Activated T-helper 2 cell treated with anti-CD3 and anti-CD28 coated beads, Interferon-gamma antibody, Interleukin-2, Interleukin-4, amounts not matched to agents 10 μg/mL and 5 μg/mL and 100 μg/mL, durations not matched to agents 14 hours and 24 hours and 36 hours (primary cell): ENCODE measurements at places on chromosomes 5 and 9. TPM values are rescaled to one million over a fixed set of nuclear protein-coding genes. Genes with fewer than 3 reads are reported as not detected.
A peak's percentile ranks its signal among the peaks of the same experiment; 100 is the strongest.

GRCh38 chr9:81682797-81683196 is 6.5 kb downstream of the TLE1 start:
- H3K36me3 ChIP-seq = no peaks in the 10 kb centered on the region
- H3K27me3 ChIP-seq = peaks cover 16% of the 10 kb centered on the region
- no peak for DNase-seq
- no peak overlapping the region for H3K4me3 ChIP-seq
- H3K4me1 ChIP-seq = peaks cover 7% of the 10 kb centered on the region

- no peak for DNase-seq
- H3K27me3 ChIP-seq = peaks cover 15% of the 10 kb centered on the region
- no peak overlapping the region for H3K27ac ChIP-seq
- no peaks in the 10 kb centered on the region for H3K4me1 ChIP-seq
Observed at GRCh38 chr9:134642385-134643181, 980 bp downstream of the COL5A1 start.

Gene TAF11L2
- not detected in 2 replicates for total RNA-seq

Gene MYMK
- not detected in 2 replicates for total RNA-seq

DNA sequence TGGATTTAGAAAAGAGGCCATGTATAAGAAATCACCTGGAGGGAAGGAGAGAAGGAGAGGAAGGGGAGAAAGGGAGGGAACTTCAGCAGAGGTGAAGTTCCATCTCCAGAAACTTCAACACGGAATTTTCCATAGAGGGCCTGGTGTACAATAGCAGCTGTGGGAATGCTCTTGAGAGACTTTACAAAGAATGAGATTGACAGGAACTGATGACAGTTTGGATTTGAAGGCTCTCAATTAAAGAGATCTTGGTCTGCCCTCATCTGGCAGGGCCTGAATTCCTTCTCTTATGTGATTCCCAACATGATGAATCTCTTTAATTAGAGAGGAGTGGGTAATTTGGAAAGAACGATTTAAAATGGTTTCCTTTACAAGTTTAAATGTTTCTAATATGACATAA is 143.5 kb downstream of the MLLT3 start:
- DNase-seq = no peak
- no peaks in the 10 kb centered on the region for H3K36me3 ChIP-seq
- peaks cover 10% of the 10 kb centered on the region for H3K4me1 ChIP-seq
- no peak overlapping the region for H3K4me3 ChIP-seq

Gene GPRIN1
- 3.0 and 3.6 TPM in 2 replicates for total RNA-seq

- no peak for DNase-seq
- no peak overlapping the region for H3K27ac ChIP-seq
- H3K4me1 ChIP-seq = peaks cover 14% of the 10 kb centered on the region
- no peak overlapping the region for H3K4me3 ChIP-seq
Observed at GRCh38 chr5:74623006-74623611, 17.4 kb downstream of the ENC1 start.

Gene SH3TC2
- total RNA-seq = not detected in 2 replicates

GRCh38 chr5:141529873-141530272 is 41.0 kb downstream of the PCDHGC5 start:
- H3K36me3 ChIP-seq = peaks cover 60% of the 10 kb centered on the region
- no peak overlapping the region for H3K27ac ChIP-seq
- DNase-seq = no peak

DNA sequence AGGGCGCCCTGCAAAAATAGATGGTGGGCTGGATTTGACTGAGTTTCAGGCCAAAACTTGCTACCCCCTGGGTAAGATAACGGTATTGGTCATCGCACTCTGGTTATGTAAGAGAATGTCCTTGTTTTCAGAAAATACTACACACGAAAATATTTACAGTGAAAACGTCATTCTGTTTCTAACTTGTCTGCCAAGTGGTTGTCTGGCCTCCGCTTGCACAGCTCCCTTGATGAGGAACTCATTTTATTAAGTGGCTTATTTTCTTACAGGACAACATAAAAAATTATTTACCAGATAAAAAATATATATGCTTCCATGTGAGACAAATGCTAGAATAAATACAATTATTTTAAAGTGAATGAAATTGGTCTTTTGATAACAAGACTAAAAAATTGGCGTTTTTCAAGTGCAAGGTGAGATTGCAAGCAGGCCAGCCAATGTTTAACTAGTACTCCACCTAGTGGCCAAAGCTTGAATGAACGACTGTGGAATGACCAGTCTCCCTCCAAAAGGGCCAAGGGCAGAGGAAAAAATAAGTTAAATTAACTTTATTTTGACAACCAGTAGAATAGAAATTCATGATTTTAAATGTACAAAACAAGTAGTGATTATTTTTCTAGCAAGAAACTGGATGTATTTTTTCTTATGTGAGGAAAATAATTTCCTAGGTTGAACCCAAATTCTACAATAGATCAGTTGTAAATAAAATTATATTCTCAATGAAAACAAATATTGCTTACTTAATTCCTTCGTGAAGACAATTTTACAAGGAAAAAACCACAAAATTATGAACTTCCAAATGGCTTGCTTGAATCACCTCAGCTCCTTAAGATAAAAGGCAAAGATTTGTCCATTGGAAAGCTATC is 93.2 kb downstream of the ZFAND5 start:
- H3K36me3 ChIP-seq = no peaks in the 10 kb centered on the region
- peaks cover 1% of the 10 kb centered on the region for H3K27me3 ChIP-seq
- no peaks in the 10 kb centered on the region for H3K4me1 ChIP-seq
- H3K27ac ChIP-seq = no peak overlapping the region
- no peak overlapping the region for H3K4me3 ChIP-seq

DNA sequence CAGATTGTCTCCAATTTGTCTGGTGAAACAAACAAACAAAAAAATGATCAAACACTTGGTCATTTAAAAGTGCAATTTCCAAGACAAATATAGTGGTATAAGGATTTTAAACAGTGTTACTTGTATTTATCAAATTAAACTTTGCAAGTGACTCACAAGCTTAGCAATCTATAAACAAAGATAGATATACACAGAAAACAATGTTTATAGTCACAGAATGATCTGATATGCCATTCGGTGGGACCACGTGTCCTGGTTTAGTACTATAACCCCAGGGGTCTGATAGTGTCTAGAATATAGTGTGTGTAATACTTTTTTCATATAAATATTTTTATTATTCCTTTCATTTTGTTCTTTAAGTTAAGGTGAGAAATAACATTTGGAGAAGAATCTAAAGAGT is 91.3 kb downstream of the DPYSL3 start:
- no peaks in the 10 kb centered on the region for H3K27me3 ChIP-seq
- no peaks in the 10 kb centered on the region for H3K36me3 ChIP-seq
- H3K4me3 ChIP-seq = no peak overlapping the region
- H3K4me1 ChIP-seq = no peaks in the 10 kb centered on the region

Gene SLC6A3
- total RNA-seq = not detected in 2 replicates

- no peak overlapping the region for H3K4me3 ChIP-seq
- peak overlapping the region; percentile 14 for H3K27ac ChIP-seq
- no peaks in the 10 kb centered on the region for H3K27me3 ChIP-seq
- DNase-seq = no peak
Observed at GRCh38 chr9:121160025-121160424, 41.6 kb downstream of the RAB14 start.

GRCh38 chr5:152736906-152737305 is 331.8 kb upstream of the NMUR2 start:
- H3K4me1 ChIP-seq = no peaks in the 10 kb centered on the region
- no peak overlapping the region for H3K4me3 ChIP-seq
- no peak overlapping the region for H3K27ac ChIP-seq
- H3K36me3 ChIP-seq = no peaks in the 10 kb centered on the region

Gene RASGRF2
- 16.1 and 19.4 TPM in 2 replicates for total RNA-seq

DNA sequence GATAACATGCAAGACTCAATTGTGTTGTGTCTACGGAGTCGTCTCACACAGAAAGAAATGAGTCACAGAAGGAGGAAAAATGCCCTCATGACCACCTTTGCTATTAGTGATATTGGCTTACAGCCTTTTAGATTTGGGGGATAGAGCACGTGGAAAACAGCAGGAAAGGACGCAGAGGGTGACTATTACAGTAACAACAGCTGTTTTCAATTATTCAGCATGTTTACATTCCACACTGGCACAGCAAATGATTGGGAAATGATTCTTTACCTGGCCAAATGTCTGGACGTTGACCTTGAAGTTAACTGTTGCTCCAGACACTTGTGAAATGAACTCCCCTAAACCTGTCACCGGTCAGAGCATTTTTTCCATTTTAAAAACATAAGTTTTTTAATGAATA is 46.8 kb downstream of the APTX start:
- H3K4me3 ChIP-seq = no peak overlapping the region
- H3K36me3 ChIP-seq = peaks cover 7% of the 10 kb centered on the region
- no peak overlapping the region for H3K27ac ChIP-seq
- no peaks in the 10 kb centered on the region for H3K4me1 ChIP-seq

GRCh38 chr5:94503677-94504076 is 114.7 kb downstream of the KIAA0825 start:
- H3K36me3 ChIP-seq = no peaks in the 10 kb centered on the region
- peaks cover 2% of the 10 kb centered on the region for H3K27me3 ChIP-seq
- no peak overlapping the region for H3K4me3 ChIP-seq
- no peak overlapping the region for H3K27ac ChIP-seq
- no peaks in the 10 kb centered on the region for H3K4me1 ChIP-seq

Gene CATSPER3
- total RNA-seq = 0.34 and 0.90 TPM in 2 replicates

- no peak for DNase-seq
- H3K4me1 ChIP-seq = no peaks in the 10 kb centered on the region
- no peak overlapping the region for H3K4me3 ChIP-seq
- no peaks in the 10 kb centered on the region for H3K36me3 ChIP-seq
Observed at GRCh38 chr5:159965031-159965837, 43.7 kb upstream of the TTC1 start.

GRCh38 chr5:135606431-135606830 is 27.6 kb upstream of the CXCL14 start:
- H3K27me3 ChIP-seq = peaks cover 4% of the 10 kb centered on the region
- H3K27ac ChIP-seq = no peak overlapping the region
- no peaks in the 10 kb centered on the region for H3K36me3 ChIP-seq
- H3K4me3 ChIP-seq = no peak overlapping the region
- no peaks in the 10 kb centered on the region for H3K4me1 ChIP-seq

Gene PDCD1LG2
- 1.7 and 2.0 TPM in 2 replicates for total RNA-seq

DNA sequence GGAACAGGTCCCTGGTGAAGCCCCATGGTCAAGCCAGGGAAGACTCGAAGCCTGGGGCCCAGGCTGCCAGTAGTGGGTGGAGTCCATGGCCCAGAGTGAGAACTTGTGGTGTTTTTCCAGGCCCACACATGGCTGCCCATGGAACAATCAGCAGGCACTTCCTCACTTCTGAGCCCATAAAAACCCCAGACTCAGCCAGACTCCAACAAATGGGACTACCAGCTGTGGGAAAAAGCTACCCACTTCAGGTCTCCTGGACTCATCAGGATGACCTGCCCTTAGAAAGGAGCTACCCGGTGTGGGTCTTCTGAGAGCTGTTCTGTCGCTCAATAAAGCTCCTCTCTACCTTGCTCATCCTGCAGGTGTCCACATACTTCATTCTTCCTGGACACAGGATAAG is 108.9 kb downstream of the ST8SIA4 start:
- no peak overlapping the region for H3K27ac ChIP-seq
- H3K27me3 ChIP-seq = no peaks in the 10 kb centered on the region
- no peak overlapping the region for H3K4me3 ChIP-seq
- no peak for DNase-seq
- peaks cover 11% of the 10 kb centered on the region for H3K36me3 ChIP-seq

GRCh38 chr5:77869116-77869798 is 93.1 kb upstream of the TBCA start:
- H3K27ac ChIP-seq = no peak overlapping the region
- H3K4me3 ChIP-seq = no peak overlapping the region
- no peak for DNase-seq
- peaks cover 1% of the 10 kb centered on the region for H3K4me1 ChIP-seq

DNA sequence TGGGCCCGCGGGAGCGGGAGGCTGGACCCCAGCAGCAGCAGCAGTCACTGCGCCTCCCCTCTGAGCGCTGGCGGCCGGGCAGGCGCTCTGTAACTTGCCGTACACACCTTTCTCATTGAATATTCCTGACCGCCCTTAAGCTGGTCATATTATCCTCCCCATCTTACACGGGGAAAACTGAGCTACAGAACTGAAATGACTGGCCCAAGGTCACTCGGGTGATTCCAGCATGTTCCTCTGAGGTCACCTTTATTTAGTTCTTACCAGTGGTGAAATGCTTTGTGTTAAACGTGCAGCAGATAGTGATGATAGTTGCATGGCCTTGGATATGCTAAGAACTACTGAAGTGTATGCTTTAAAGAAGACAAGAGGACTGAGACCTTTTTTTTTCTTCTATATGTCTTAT is 607 bp downstream of the UQCRQ start:
- DNase-seq = no peak
- H3K4me1 ChIP-seq = peaks cover 22% of the 10 kb centered on the region
- H3K27me3 ChIP-seq = peaks cover 6% of the 10 kb centered on the region
- peaks cover 46% of the 10 kb centered on the region for H3K36me3 ChIP-seq
- peak overlapping the region; percentile 100 for H3K4me3 ChIP-seq
- H3K27ac ChIP-seq = peak overlapping the region; percentile 100

DNA sequence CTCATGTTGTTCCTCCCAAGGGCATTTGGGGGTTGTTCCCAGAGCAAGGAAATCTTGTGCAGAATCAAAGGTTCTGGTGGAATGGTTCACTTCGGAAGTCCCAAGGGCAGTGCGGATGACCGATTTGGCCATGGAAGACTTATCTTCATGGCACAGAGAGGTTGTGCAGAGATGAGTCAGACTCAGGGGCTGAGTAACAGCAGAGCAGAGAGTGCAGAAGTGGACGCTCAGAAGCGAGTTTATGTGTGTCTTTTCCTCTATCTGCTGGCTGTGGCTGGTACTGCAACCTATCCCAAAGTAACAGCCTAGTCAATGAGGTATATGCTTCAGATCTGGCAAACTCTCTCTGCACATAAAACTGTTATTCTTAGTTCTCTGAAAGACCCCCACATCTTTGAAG is 118.1 kb downstream of the DPYSL3 start:
- H3K27ac ChIP-seq = no peak overlapping the region
- H3K4me3 ChIP-seq = no peak overlapping the region
- H3K36me3 ChIP-seq = no peaks in the 10 kb centered on the region

GRCh38 chr9:90891308-90892040 is 89.9 kb downstream of the SYK start:
- no peak overlapping the region for H3K4me3 ChIP-seq
- no peaks in the 10 kb centered on the region for H3K4me1 ChIP-seq

- H3K27me3 ChIP-seq = peaks cover 36% of the 10 kb centered on the region
- no peak for DNase-seq
- H3K36me3 ChIP-seq = no peaks in the 10 kb centered on the region
- H3K4me3 ChIP-seq = peak overlapping the region; percentile 86
Observed at GRCh38 chr9:111598733-111599091, 735 bp downstream of the PTGR1 start.

DNA sequence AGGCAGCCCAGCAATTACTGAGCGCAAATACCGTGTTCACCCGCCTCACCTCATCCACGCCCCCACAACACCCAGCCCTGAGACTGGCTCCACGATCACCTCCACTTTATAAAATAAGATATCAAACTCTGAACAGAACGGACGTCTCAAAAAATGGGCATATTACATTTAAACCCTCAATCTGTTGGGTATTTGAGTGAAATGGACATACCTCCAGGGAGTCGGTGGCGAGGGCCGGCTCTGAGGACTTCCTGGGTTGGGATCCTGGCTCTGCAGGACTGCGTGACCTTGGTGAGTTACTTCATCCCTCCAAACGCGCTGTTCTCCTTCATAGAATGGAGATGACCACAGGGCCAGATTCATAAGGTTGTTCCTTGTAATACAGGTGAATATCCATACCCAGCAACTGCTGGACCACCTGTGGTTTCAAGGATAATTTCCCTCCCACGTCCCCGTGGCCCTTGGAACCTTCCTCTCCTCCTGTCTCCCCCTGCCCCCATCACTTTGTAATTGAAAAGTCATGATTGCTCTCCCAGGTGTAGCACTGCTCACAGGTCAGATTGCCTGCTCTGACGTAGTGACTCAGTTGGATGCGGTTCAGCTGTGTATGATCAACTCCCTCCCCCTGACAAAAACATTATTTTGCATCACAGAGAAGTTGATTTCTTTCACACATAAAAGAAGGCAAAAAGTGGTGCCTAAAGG is 135.6 kb downstream of the KCNIP1 start:
- H3K27ac ChIP-seq = no peak overlapping the region
- H3K36me3 ChIP-seq = no peaks in the 10 kb centered on the region
- DNase-seq = no peak
- H3K4me3 ChIP-seq = no peak overlapping the region
- no peaks in the 10 kb centered on the region for H3K4me1 ChIP-seq
